ENCODE measurements at places on chromosomes 6 and 20. TPM values are rescaled to one million over a fixed set of nuclear protein-coding genes. Genes with fewer than 3 reads are reported as not detected.
A peak's percentile ranks its signal among the peaks of the same experiment; 100 is the strongest.

- H3K27me3 ChIP-seq = no peaks in the 10 kb centered on the region
- H3K27ac ChIP-seq = no peak overlapping the region
- H3K4me3 ChIP-seq = peak overlapping the region; percentile 92
- H3K36me3 ChIP-seq = peaks cover 2% of the 10 kb centered on the region
- DNase-seq = no peak
Observed at GRCh38 chr6:42783876-42784642, 2.2 kb downstream of the BICRAL start.

DNA sequence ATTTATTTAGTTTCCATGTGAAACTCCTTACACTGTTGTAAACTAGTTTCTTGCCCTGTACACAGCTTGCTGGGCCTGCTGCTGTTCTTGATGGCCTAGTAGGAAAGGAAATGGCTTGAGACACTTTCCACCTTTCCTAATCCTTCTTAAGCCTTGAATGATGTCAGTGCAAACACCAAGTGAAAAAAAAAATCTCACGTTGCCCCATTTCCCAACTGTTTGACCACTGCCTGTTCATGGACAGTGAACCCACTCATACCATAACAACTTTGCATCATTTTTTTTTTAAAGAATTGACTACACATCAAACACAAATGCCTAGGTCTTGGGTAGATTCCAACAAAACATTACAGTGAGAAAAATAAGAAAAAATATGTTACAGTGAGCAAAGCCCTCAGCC, 653.6 kb upstream of the FLRT3 start:
- no peak overlapping the region for H3K27ac ChIP-seq
- DNase-seq = no peak
- H3K27me3 ChIP-seq = no peaks in the 10 kb centered on the region
- H3K4me1 ChIP-seq = peaks cover 2% of the 10 kb centered on the region
- H3K4me3 ChIP-seq = no peak overlapping the region
- H3K36me3 ChIP-seq = no peaks in the 10 kb centered on the region

- H3K4me1 ChIP-seq = peaks cover 22% of the 10 kb centered on the region
- no peaks in the 10 kb centered on the region for H3K36me3 ChIP-seq
- no peak for DNase-seq
- no peak overlapping the region for H3K27ac ChIP-seq
Observed at GRCh38 chr6:154648888-154649205, 84.4 kb upstream of the SCAF8 start.

The SLC35F1 gene
- not detected for total RNA-seq

DNA sequence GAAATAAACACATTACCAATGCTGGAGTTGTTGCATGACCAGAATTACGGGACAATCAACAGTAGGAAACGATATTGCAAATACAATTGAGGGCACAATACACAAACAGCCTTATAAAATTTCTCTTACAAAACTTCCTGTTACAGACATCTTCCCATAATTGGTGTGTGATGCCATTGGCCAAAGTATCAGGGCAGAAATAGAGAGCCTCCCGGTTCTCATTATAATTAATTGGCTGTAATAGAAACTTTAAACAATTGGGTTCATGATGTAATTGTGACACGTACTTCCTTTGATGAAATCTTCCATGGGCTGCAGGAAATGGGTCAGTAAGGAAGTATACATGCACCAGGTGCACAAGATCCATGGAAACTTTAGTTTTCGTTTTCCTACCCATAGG, 40.3 kb upstream of the RALGAPA2 start:
- no peaks in the 10 kb centered on the region for H3K36me3 ChIP-seq
- no peak overlapping the region for H3K27ac ChIP-seq
- no peak for DNase-seq
- no peaks in the 10 kb centered on the region for H3K27me3 ChIP-seq
- no peaks in the 10 kb centered on the region for H3K4me1 ChIP-seq

GRCh38 chr6:28751963-28752350, 171.8 kb downstream of the TRIM27 start:
- H3K4me3 ChIP-seq = no peak overlapping the region
- no peaks in the 10 kb centered on the region for H3K4me1 ChIP-seq
- H3K27ac ChIP-seq = no peak overlapping the region
- no peak for DNase-seq

DNA sequence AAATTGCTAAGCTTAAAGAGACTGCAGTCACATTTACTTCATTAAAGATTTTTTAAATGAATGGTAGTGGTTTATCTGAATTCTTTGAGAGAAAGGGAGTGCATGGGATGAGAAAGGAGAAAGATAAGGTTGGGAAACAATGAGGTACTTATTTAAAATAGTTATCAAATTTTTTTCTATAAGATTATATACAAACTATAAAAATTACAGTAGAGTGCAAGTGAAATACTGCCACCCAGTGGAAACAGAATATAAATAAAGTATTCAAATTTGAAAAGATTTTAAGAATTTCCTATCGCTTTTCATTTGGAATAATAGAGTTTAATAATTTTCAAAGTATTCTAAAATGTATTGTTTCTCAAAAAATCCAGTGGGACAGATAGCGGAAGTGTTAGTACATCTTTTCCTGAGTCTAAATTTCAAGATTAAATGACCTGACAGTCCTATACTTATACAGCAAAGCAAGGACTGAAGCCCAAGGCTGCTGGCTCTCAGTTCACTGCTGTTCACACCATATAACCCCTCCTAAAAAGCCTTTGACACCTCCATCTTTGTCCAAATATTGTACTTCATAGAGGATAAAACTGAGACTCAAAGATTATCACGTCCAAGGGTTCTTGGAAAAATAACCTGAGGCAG, 31.1 kb downstream of the EPM2A start:
- no peak overlapping the region for H3K4me3 ChIP-seq
- H3K27me3 ChIP-seq = no peaks in the 10 kb centered on the region
- peaks cover 23% of the 10 kb centered on the region for H3K4me1 ChIP-seq
- DNase-seq = no peak

Measured in osteocyte (in vitro differentiated cells).